ENCODE measurements at places on chromosomes 3 and 15. TPM values are rescaled to one million over a fixed set of nuclear protein-coding genes. Genes with fewer than 3 reads are reported as not detected.

DNA sequence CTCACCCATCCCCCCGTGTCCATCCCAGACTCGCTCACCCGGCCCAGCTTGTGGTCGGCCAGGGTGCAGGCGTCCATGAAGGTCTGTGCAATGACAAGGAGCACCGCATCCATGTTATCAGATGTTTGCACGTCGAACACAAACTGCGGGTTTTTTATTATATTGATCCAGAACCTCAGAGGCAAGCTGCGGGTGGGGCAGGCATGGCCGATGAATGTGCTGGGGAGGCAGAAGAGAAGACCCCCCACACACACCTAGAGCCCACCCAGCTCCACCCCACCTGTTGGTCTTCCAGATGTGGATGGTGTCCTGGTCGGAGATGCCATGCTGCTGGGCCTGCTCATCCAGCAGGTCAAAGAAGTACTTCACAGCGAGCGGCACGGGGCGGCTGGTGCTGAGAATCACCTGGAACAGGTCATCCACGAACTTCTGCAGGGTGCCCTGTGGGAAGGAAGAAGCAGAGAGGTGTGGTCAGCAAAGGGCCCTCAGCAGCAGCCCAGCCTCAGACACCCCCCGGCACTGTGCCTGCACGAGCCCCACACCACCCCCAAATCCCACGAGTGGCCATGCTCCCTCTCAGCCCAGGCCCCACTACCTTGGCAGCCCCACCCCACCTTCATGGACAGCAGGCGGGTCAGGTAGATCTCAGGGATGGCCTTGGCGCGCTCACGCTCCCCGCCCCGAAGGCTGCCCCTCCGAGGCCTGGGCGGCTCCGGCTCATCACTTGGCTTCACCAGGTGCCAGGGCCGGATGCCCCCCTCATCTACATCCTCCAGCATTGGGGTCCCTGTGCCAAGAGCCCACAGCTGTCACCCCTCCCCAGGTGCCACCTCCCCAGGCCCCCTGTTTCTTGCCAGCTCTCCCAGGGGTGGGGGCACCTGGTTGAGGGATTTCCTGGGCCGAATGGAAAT, 20.3 kb downstream of the PLXNB1 start:
- no peak overlapping the region for H3K27ac ChIP-seq
- H3K36me3 ChIP-seq: no peaks in the 10 kb centered on the region
- no peak overlapping the region for H3K4me3 ChIP-seq
- no peaks in the 10 kb centered on the region for H3K4me1 ChIP-seq

Gene EBLN2
- total RNA-seq: 8.6 TPM

DNA sequence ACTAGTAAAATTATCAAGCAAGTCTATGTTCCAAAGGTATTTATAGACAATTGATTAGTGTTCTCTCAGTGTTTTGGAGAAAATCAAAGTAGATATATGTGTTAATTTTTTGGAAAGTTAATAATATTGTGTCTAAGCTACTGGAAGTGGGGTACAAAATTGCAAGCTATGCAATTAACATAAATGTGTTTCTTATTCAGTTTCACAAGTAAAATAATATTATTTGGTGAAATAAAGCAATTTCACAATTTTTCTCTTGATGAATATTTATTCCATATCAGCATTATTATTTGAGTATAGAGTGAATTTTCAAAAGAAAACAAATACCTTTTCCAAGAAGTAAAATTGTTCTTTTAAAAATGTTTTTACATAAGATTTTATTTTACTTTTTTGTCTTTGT, 1047.7 kb downstream of the TBL1XR1 start:
- H3K27me3 ChIP-seq: no peaks in the 10 kb centered on the region
- H3K4me1 ChIP-seq: no peaks in the 10 kb centered on the region
- no peak for DNase-seq
- H3K4me3 ChIP-seq: no peak overlapping the region

GRCh38 chr3:123526474-123526873, 58.4 kb downstream of the HACD2 start:
- no peak overlapping the region for H3K4me3 ChIP-seq
- DNase-seq: no peak
- no peaks in the 10 kb centered on the region for H3K27me3 ChIP-seq
- peaks cover 28% of the 10 kb centered on the region for H3K36me3 ChIP-seq
- peaks cover 37% of the 10 kb centered on the region for H3K4me1 ChIP-seq
- no peak overlapping the region for H3K27ac ChIP-seq

Gene MUC4
- 1.4 TPM for total RNA-seq

All from activated T-helper 2 cell treated with anti-CD3 and anti-CD28 coated beads, Interferon-gamma antibody, Interleukin-2, Interleukin-4, amounts not matched to agents 10 μg/mL and 5 μg/mL and 100 μg/mL, durations not matched to agents 14 hours and 24 hours and 36 hours (primary cell).